Stimulated activated CD4-positive, alpha-beta T cell treated with anti-CD3 and anti-CD28 coated beads, Interleukin-12 subunit alpha, Interleukin-12 subunit beta, amount 100 ng/mL, for 4 hours (primary cell): ENCODE measurements at places on chromosomes 2 and 18.

DNA sequence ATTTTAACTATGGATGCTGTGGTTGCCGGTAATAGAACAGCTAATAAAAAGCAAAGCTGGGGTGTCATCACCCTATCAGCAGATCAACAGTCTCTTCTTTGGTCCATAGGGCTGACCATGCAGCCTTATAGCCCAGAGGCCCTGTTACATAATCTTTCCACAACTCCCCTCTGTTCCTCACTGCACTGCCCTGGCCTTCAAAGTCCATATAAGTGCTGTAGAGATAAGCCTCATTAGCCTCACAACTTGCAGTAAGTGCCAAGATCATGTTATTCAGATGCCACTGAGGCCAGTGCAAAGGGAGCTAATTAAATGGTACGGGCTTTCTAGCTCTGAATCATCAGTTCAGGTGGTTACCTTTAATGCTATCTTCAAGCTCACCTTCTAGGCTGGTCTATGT, 89.7 kb upstream of the CXCR4 start:
- DNase-seq: no peak

GRCh38 chr18:10190564-10190963, 263.9 kb upstream of the APCDD1 start:
- DNase-seq: no peak

GRCh38 chr2:203280428-203281064, 41.7 kb downstream of the CYP20A1 start:
- DNase-seq: no peak

GRCh38 chr18:24530630-24531111, 70.2 kb downstream of the HRH4 start:
- no peak for DNase-seq

- DNase-seq: no peak
Measured at GRCh38 chr2:207253666-207254345, 88.1 kb upstream of the KLF7 start.

- no peak for DNase-seq
Measured at GRCh38 chr2:46970334-46971288, 55.0 kb upstream of the MCFD2 start.

DNA sequence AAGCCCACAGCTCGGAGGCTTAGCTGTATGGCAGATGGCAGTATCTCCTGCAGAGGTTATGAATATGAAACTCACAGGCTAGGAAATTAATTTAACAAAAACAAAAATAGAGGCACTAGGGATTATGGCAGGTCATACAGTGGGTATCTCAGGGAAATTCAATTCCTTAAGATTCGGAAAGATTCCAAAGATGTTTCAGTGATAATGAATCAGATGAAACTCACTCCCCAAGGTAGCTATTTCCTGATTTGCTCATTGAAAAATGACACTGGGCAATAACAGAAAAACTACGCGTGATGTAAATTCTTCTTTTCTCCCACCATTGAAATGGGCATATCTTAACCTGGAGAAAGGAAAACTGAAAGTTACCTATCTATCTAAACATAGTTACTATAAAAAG, 414.1 kb downstream of the STK39 start:
- no peak for DNase-seq

DNA sequence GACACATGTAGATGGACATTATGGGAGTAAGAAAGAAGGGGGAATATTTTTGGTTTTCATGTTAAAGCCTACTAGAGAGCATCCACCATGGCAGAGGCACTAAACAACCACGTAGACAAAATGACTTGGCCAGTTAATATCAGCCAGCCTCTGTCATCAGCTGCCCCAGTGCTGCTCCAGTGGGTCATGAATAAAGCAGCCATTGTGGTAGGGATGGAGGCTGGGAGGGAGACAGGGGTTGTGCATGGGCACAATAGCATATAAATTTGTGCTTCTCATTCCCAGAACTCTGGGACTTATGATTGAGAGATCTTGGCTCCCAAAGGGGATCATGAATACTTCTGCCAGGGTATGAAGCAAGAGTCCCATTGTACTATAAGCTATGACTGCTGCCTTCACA, 31.1 kb upstream of the CXCR4 start:
- DNase-seq: no peak

GRCh38 chr18:59900222-59901128, 679 bp downstream of the PMAIP1 start:
- DNase-seq: peak; percentile 49

GRCh38 chr18:36693931-36694620, 134.7 kb downstream of the TPGS2 start:
- no peak for DNase-seq

GRCh38 chr18:44686156-44686555, 5.5 kb downstream of the SETBP1 start:
- no peak for DNase-seq

- DNase-seq: no peak
Measured at GRCh38 chr2:128486640-128487375, 168.1 kb upstream of the HS6ST1 start.

DNA sequence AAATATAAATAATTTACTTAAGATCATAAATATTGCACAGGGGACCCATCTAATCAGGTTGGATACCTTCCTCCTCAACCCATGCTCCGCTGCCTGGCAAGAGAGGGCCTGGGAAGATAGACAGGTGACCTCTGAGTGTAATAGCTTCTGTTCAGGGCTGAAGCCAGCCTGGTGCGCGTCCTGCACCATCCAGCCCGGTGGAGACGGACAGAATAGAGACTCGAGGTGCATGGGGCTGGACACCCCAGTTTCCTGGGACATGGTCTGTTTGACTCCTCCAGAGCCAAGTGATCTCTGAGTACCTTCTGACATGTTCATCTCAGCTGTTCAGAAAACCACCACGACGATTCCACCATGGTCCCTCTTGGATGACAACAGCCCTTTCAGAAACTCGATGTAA, 209.3 kb upstream of the MYT1L start:
- no peak for DNase-seq

GRCh38 chr2:113275556-113276215, 3.0 kb downstream of the PAX8 start:
- DNase-seq: no peak
